ENCODE measurements at places on chromosomes 16 and 17.

GRCh38 chr16:1308977-1309885 lies at the start of gene UBE2I:
TSS of gene UBE2I (plus strand) at chr16:1309636. CDS start at chr16:1314031, 4,395 bp downstream.
- DNase-seq, result peak; percentile 98

DNA sequence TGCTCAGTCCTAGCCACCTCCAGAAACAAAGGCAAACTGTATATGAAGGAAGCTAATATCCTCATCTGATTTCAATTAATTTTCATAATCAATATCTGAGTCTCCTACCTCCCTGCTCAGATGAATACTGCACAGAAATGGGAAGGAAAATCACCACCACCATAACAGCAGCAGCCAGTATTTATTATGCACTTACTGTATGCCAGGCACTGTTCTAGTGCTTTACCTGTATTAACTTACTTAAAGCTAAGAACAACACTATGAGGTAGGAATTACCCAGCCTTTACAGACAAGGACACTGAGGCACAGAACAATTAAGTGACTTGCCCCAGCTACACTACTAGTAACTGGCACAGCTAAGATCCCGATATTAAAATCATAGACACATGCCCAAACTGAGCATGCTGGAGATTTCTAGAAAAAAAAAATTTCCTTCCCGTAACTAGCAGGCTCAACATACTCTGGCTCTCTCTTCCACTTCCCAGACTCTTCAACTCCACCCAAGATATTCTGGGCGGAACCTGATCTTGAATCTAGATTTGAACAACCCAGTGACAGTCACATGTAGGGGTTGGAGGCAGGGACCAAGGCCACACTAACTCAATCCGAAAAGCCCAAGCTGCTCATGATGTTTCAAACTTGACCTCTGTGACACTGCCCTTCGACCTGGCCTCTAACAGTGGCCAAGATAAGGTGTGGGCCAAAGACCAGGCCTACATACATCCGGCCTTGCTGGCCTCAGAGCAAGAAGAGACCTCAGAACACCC lies 3.9 kb downstream of the TRIM25 start:
- DNase-seq, result peak; percentile 77

DNA sequence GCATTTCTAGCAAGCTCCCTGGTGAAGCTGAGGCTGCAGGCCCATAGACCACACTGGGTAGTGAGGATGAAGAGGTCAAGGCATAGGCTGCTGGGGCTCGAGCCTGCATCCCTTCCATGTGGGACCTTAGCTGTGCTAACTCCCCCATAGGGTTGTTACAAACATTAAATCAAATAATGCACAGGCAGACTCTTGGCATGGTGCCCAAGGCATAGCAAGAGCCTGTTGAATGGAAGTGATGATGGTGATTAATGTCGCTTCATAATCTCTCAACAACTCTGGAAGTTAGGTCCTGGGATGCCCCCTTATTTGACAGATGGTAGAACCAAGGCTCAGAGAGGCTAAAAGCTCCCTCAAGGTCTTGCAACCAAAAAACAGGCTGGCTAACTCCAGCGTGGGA lies 283.9 kb upstream of the EEF2KMT start:
- DNase-seq, result no peak

- DNase-seq, result no peak
Observed at GRCh38 chr16:11201498-11202259, 54.3 kb downstream of the SOCS1 start.

GRCh38 chr17:59311051-59311468 lies 20.4 kb upstream of the YPEL2 start:
- DNase-seq, result peak; percentile 59

GRCh38 chr16:23896832-23897821 lies 61.3 kb downstream of the PRKCB start:
- no peak for DNase-seq

DNA sequence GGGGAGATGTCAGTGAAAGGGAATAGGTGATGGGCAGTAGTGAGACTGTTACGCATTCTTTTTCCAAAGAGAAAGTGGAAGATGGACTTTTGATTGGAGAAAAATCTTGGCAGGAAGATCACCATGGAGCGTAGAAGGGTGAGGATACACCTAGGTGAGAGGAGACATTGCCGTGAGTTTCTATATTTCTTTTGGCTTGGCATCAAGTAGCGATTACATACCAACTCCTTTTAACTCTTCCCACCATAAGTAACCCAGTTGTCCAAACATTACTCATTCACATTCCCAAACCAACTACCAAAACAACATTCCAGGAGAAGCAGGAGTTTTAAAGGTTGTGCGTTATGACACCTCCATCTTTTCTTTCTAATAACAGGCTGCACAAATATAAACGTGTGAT lies 10.7 kb upstream of the KRT28 start:
- DNase-seq, result no peak

DNA sequence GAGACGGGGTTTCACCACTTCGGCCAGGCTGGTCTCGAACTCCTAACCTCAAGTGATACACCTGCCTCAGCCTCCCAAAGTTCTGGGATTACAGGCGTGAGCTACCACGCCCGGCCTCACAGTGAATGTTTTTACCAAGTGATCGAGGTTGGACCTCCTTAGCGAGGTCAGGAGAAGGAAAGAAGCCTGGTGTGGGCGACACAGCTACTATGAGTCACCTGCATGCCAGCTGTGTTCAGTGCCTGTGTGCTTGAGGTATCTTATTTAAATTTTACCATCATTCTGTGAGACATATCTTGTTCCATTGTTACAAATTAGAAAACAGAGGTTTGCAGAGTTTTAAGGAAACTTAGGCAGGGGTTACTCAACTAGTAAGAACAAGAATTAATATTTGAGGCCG lies 174.8 kb upstream of the DYNLRB2 start:
- no peak for DNase-seq

DNA sequence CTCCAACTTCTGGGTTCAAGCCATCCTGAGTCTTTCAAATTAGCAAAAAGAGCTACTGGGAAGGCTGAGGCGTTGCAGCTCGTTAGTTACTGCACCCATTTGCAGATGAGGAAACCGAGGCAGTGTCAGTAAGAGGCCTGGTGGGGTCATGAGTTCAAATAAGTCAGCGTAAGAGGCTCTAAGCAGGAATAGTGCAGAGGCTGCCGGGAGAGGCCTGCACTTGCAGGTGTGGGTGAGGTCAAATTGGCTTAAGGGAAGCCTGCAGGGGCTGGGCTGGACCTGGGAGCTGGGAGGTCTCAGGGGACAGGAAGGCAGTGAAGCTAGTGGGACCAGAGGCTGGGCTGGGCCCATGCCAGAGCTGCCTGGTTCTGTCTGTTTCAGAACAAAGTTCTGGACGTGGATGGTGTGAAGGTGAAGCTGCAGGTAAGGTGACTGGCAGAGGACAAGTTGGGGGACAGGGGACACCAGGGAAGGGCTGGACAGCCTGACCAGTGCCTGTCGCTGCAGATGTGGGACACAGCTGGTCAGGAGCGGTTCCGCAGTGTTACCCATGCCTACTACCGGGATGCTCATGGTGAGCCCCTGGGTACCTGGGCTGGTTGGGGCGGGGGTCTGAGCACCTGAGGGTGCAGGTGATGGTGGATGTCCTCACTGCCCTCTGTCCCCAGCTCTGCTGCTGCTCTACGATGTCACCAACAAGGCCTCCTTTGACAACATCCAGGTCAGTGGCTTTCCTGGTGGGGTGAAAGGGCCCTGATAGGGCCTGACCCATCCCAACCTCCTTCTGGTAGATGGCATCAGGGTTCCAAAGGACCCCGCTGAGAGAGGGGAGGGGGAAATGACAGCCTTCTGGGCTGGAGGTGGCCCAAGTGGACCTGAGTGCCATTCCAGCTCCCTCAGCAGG lies 3.0 kb downstream of the RAB26 start:
- no peak for DNase-seq

DNA sequence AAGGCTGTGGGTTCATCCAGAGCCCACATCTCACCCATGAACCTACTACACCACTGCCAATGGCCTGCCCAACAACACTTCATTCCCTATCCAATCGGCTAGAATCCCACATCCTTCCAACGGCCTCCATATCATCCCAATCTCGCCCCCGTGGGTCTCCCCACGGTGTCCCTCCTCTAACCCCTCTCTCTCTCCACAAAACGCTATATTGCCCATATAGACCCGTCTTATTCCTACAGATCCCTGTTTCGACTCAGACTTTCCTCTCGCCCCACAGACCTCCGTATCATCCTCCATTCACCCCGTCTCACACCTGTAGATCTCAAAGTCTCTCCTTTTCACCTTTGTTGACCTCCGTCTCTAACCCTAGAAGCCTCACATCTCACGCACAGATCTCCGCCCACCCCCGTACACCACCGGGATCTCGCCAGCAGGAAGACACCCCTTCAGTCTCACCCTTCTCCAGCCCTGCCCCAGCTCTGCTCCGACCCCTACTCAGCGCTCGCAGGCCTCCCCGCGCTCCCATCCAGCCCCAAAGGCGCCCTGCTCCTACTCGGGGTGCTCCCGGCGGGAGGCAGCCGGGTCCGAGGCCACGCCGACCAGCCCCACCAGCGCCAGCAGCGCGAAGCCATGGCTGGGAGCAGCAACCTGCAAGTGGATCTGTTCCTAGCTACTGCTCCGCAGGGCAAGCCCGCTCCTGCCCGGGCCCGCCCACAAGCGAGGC lies at the start of gene FDXR:
FDXR (minus strand) TSS at position 682 of the 724 bp plus-strand sequence; CDS start at position 632, 50 bp downstream.
- no peak for DNase-seq

DNA sequence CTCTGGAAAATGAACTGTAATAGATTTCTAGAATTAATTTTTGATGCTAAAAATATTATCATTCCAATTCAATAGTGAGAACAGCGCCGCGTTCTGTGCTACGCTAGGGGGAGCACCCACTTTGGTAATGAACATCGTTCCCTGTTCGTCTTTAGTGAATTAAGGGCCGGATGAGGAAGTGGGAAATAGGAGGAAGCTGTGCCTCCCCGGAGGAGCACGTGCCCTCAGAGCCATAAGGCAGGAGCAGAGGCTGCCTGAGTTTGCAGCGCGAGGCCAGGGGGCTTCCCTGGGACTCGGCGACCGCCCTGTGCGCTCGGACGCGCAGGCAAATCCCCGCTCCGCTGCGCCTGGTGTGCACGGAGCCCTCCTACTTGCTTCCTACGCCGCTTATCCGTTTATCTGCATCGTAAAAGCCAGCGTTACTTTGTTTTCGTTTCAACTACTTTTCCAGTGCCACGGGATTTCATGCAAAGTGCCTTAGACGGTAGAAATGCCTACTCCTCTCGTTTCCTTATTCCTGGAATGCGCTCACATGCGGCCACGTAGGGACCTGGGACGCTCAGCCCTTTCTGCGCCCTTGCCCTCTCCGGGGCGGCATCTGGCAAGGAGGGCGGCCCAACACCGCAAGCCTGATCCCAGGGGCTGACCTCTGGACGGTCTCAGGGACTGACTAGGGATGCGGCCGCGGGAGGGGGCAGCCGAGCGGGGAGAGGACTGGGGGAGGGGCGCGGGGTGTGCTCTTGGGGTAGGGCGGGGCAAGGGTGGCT lies 76.4 kb downstream of the KCNJ12 start:
- DNase-seq, result peak; percentile 78

DNA sequence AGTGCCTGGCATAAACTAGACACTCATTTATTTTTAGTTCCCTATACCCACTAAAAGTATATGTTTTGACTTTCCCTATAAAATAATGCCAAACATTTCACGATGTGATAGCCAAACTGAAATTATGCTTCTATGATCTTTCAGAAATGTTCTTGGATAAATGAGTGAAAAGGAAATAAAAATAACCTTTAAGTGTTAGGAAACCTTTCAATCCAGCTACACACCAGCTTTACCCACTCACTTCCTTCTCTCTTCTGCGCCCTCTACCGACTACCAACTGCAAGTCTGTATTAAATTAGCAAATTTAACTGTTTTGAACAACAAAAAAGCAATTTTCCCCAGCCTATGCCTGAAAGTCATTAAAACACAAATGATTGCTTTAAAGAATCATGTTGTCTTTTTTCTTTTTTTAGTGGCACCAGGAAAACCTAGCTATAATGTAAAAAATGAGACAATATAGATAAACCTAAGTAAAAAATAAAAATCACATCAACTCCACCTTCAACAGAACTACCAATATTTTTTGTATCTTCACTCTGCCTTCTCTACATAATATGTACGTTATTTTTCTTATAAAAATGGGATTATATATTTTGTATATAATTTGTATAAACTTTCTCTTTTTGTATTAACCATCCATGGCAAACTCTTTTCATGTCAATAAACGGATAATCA lies 13.2 kb upstream of the TMEM100 start:
- peak; percentile 36 for DNase-seq

GRCh38 chr17:50863221-50863843 lies 2.8 kb downstream of the TOB1 start:
- peak; percentile 73 for DNase-seq

- no peak for DNase-seq
Observed at GRCh38 chr16:12345349-12345748, 368.8 kb downstream of the SNX29 start.

DNA sequence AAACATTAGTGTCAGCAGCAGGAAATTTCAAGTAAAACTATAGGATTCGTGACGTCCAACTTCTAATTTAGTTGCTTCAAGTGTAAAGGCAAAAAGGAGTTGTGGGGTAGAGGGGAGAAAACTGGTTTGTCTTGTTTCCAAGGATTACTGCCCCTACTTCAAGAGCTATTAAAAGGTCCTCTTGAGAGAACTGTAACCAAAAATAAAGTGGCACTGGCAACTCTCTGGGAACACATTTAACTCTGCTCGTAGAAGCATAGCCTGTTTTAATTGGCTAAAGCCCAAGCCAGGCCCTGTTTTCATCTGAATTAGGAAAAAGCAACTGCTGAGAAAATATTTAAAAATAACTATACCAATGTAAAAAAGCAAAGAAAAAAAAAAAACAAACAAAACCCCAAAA lies 51.8 kb upstream of the AKAP1 start:
- peak; percentile 45 for DNase-seq

DNA sequence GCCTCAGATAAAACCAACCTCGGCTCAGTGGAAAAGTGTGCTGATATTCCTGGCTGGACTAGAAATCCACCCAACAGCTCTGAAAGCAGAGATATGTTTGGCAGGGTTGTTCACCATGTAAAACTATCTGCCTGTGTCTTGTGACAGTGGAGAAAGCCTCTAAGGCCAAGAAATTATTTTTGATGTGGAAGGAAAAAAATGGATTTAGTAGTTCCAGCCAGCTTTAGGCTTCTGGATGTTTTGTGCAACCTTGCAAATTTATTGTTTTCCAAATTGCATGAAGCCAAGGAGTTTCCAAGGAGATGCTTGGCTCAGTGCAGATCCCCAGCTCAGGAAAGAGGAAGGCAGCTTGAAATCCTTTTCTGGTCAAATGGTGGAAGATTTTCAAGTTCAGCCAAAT lies 31.6 kb downstream of the TEKT5 start:
- DNase-seq, result no peak

GRCh38 chr16:56870276-56870888 lies 5.4 kb downstream of the SLC12A3 start:
- no peak for DNase-seq
